ENCODE measurements at places on chromosomes 4 and X.

- DNase-seq = no peak
Observed at GRCh38 chr4:15870079-15870478, 68.5 kb downstream of the FGFBP1 start.

- no peak for DNase-seq
Observed at GRCh38 chr4:86972997-86973396, 38.2 kb downstream of the AFF1 start.

DNA sequence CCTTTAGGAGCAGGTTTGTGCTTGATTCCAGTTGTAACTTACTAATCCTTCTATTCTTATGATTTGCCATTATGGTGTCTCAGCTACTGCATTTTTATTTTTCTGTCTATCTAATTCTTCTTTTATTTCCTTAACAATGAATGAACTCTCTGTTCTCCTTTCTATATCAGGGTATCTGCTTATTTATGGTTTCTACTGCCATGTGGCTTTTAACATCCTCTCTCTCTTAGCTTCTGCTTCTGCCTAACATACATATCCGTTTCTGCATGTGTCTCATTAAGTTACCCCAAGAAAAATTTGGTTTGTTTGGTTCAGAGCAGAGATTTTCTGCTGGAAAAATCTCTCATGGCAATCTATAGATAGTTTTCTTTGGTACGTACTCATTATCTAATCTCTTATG lies 614.4 kb downstream of the RPA4 start:
- DNase-seq = no peak

GRCh38 chr4:172147687-172148086 lies 334.5 kb downstream of the GALNTL6 start:
- DNase-seq = no peak

DNA sequence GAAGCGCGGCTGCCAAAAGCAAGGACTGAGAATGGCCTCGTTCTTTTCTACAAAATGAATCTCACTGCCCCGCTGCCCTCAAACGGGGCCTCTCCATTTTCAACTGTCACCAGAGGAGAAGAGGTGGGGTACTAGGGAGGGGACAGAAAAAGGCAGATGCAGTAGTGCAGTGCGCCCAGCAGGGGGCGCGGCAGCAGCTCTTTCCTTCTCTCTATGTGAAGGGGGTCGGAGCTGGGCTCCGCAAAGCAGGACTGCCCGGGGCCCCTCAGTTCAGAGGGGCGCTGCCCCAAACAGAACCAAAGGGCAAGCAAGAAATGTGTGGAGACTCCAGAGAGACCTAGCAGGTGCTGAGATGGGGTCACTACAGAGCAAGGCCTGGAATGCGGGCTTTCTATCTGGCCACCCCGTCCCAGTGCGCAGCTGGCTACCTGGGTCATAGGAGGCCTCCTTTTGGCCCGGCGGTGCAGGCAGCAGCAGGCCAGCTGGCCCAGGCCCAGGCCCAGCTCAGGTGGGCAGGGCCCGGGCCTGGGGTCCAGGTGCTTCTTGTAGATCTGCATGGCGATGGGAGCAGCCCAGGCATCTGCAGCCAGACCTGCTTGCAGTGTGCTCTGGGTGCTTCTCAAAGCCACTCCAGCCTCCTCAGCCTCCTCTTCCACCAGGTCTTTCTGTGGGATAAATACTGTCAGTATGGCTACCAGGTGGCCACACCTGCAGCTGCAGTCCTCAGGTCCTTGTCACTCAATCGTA lies 5.9 kb downstream of the IRAK1 start:
- no peak for DNase-seq
